Stimulated activated memory B cell treated with anti-CD40 and anti-IgM and Interleukin-4, amounts not matched to agents 10 μg/mL and 1 μg/mL and 100 μg/mL, for 72 hours (primary cell): ENCODE measurements at places on chromosomes 11 and 22.
A peak's percentile ranks its signal among the peaks of the same experiment; 100 is the strongest.

DNA sequence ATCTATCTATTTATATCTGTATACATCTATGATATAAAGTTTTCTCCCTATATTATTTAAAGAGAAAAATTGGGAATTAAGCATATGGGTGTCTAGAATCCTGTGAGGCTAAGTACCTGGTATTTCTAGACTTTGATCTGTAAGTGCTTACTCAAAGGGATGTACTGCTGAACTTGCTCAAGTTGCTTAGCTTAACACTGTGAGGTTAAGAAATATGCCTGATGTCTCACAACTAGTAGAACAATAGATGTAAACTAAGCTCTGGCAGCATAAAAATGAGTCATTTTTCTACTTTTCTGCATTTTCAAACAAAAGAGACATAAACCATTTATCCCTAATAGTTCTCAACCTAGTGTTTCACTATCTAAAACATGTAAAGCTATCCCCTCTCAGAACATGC, 744.4 kb upstream of the ANO3 start:
- no peak for ATAC-seq

GRCh38 chr22:20241579-20242392, 26.3 kb downstream of the RTN4R start:
- no peak for ATAC-seq

- no peak for ATAC-seq
Observed at GRCh38 chr22:26474682-26475081, 8.9 kb downstream of the HPS4 start.

- ATAC-seq: no peak
Observed at GRCh38 chr22:29954203-29954855, 71.4 kb downstream of the MTMR3 start.

GRCh38 chr11:118746988-118747585, 43.9 kb downstream of the DDX6 start:
- ATAC-seq: no peak

DNA sequence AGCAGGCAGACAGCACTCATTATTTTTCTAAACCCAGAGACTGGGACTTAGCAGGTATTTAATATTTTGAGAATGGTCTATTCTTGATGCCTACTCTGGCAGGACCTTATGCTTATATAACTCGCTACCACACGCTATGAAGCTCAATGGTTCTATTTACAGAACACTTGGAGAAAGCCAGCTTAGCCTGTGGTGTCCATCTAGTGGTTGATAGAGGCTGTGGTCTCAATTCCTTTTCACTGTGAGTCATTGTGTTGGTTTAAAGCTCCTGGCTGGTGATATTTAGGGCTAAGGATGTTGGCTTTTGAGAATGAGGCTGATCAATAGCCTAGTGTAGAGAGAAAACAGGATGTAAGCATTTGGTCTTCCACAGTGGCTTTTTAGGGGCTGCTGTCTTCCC, 206.4 kb downstream of the DBX1 start:
- peak; percentile 9 for ATAC-seq
